CD4-positive, alpha-beta T cell treated with Interleukin-17A for 1 hour (primary cell): ENCODE measurements at places on chromosomes 5 and 9.

GRCh38 chr9:134399435-134400056, 73.3 kb downstream of the RXRA start:
- no peak for DNase-seq

GRCh38 chr5:172931001-172931536, 28.2 kb upstream of the RPL26L1 start:
- DNase-seq, result no peak

- DNase-seq, result no peak
Measured at GRCh38 chr5:80619086-80619485, 35.4 kb upstream of the MSH3 start.

GRCh38 chr5:179152144-179152895, 92.1 kb downstream of the ZNF354C start:
- no peak for DNase-seq

GRCh38 chr5:180494510-180495181, 467 bp downstream of the CNOT6 start:
- DNase-seq, result no peak

GRCh38 chr5:159442206-159442850, 112.0 kb upstream of the IL12B start:
- DNase-seq, result no peak
